GM12891 (cell line): ENCODE measurements at places on chromosomes 1 and 21.

DNA sequence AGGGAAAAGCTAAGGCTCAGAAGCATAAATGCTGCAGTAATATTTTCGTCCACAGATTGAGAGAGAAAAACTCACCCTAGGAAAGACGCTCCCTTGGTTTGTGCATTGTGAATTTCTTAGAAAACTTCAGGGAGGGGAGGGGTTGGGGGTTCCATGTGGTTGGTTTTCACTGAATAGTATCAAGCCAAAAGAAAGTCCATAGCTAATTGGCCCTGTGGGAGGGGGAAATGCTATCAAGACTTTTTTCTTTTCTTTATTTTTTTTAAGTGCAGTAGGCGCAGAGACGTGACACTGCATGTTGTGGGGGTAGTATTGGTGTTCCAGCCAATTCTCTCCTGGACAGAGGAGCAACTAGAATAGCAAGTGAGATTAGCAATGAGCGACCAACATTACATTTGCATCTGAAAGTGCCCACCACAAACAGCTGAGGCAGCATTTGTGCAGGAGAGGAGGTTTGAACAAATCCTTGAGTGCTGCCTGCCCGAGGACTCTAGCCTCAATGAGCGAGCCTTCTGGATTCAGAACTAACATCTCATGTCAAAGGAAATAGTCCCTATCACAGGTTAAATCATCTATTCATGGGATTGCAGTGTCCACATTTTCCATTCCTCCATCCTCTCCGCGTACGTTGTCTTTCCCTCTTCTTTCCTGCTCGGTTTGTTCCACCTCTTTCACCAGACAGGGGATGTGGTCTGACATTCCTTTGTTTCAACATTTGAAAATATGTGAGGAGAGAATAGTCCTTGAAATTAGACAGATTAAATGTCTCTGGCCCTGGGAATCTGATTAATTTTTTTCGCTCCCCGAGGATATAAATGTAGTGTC, 118.0 kb upstream of the MARK1 start:
- no peak for DNase-seq

DNA sequence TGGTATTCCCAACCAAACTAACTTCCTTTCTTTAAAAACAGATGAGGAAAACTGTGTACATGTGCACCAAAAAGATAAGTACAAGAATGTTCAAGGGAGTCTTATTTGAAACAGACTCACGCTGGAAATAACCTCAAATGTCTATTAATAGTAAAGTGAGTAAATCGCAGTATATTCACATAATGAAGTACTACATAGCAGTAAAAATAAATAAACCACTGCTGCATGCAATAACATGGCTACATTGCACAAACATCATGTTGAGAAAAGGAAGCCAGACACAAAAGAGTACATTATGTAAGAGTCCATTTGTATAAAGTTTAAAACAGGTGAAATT, 5.2 kb upstream of the DENND2D start:
- DNase-seq = no peak

- no peak for DNase-seq
Observed at GRCh38 chr1:77048615-77049005, 170.6 kb downstream of the PIGK start.

- DNase-seq = no peak
Observed at GRCh38 chr1:14365301-14365988, 233.0 kb upstream of the KAZN start.

DNA sequence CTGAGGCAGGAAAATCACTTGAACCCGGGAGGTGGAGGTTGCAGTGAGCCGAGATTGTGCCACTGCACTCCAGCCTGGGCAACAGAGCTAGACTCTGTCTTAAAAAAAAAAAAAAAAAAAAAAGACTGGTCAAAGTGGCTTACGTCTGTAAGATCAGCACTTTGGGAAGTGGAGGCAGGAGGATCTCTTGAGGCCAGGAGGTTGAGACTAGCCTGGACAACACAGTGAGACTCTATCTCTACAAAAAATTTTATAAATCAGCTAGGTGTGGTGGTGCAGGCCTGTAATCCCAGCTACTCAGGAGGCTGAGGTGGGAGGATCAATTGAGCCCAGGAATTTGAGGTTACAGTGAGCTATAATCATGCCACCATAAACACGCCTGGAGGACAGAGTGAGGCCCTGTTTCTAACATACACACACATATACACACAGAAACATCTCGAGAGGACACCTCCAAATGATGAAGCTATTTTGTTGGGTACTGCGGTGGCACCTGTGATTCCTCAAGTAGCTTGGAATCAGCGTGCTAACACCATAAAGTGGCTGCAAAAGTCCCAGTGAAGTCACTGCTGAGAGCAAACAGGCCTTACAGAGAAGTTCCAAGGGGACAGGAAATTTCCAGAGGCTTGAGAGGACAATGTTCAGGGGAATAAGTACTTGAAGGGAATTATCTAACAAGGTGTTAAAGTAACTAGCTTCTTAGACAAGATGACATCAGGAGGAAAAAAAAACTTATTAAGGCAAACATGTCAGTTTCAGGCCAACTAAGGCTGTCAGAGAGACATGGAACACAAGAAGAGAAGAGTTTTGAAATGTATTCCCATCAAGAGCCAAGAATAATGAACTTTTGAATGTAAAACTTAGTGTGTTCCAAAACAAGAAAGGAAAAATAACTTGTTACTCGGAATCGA, 1.3 kb downstream of the NADK start:
- no peak for DNase-seq

DNA sequence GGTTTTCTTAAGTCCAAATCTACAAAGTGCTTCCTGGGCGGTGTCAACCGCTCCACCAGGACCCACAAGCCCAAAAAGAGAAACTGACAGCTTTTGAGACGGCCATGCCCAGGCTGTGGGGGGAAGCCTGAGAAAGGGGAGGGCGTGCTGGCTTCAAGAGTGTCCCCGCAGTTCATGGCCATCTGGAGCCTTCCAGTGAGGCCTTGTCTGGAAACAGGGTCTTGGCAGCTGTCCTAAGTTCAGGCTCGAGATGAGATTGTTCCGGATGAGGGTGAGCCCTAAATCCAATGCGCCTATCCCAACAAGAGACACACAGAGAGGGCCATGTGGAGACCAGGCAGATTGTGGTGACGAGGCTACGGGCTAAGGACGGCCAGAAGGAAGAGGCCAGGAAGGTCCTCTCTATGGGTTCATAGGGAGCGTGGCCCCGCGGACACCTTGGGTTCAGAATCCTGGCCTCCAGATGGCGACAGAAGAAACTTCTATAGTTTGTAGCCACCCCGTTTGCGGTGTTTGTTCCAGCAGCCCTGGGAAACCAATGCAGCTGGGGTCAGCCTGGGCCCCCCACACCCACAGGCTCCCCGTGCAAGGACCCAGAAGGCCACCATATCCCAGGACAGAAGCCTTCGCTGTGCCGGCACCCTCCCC, 70.2 kb downstream of the ARHGEF16 start:
- no peak for DNase-seq

GRCh38 chr1:9780554-9781110, 43.1 kb downstream of the CLSTN1 start:
- no peak for DNase-seq

DNA sequence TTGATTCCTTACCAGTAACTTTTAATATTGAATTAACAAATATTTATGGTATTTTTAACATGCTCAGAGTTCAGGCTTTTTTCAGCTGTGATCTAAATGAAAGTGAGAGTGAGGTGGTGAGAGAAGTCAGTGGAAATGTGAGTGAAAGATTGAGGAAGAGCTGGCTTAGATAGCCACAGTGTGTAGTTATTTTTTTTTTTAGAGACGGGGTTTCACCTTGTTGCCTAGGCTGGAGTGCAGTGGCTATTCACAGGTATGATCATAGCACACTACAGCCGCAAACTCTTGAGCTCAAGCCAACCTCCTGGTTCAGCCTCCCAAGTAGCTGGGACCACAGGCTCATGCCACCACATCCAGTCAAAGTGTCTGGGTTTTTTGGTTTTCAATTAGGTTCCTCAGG, 10.9 kb downstream of the RNF11 start:
- no peak for DNase-seq

- no peak for DNase-seq
Observed at GRCh38 chr1:25566730-25567341, 23.4 kb downstream of the LDLRAP1 start.

GRCh38 chr1:150066838-150067183, 765 bp upstream of the VPS45 start:
- DNase-seq = peak; percentile 20

- DNase-seq = no peak
Observed at GRCh38 chr1:181459067-181459466, 24.2 kb upstream of the CACNA1E start.

DNA sequence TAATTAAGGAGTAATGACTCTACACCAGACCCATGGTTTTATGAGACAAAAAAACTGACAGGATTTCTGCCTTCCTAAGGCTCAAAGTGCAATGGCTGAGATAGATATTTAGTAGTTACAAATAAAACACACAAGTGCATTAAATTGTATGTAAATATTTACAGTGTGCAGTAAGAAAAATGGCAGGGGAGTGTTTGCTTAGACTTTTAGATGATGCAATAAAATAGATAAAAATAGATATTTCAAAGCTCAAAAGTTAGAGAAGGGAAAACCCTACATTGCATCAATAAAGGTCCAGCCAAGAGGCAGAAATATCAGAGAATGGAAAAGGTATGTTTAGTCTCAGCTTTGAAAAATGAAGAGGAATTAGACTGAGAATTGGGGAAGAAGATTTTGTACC, 226.3 kb upstream of the FGGY start:
- DNase-seq = no peak

DNA sequence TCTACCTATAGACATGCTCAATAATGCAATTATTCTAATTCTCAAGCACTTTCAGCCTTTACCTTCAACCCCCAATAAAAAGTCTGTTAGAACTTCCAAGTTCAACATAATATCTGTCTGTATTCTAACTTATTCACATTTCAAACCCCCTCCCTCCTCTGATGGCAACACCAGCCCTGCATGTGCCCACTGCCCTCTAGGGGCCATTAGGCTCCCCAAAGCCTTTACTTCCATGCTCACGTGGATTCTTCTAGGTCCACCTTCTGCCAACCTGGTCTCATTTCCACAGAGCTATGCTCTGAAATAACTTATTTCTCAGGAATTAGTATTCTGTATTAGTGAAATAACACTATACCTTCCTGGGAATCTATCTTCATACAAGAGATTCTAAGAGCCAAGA, 22.2 kb upstream of the KPRP start:
- no peak for DNase-seq

- no peak for DNase-seq
Observed at GRCh38 chr21:32246571-32247140, 32.2 kb downstream of the MIS18A start.

DNA sequence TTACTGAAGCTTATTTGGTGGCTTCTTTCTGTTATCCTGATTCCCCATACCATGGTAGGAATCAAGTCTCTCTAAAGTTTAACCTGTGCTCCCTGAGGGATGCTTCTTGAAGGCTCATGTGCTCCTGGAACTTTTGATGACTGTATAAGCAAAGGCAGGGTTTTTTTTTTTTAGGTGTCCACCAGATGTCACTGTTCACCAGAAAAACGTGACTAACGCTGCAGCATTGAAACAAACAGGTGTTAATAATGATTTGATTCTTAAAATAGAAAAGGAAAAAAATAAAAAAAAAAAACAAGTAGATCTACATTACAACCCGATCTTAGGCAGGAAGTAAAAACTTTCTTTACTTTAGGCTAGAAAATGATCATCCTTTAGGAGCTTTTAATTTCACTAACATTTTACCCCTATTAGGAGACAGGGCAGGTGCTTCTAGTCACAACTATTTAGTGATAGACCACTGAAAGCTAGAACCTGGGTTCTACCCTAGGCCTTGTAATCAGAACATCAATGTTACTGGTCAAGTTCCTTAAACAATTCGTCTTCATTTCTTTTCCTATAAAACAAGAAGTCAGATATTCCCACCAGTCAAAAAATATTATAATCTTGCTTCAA, 223.0 kb downstream of the PLA2G4A start:
- peak; percentile 5 for DNase-seq

- DNase-seq = no peak
Observed at GRCh38 chr1:4227986-4228385, 327.9 kb upstream of the C1orf174 start.

DNA sequence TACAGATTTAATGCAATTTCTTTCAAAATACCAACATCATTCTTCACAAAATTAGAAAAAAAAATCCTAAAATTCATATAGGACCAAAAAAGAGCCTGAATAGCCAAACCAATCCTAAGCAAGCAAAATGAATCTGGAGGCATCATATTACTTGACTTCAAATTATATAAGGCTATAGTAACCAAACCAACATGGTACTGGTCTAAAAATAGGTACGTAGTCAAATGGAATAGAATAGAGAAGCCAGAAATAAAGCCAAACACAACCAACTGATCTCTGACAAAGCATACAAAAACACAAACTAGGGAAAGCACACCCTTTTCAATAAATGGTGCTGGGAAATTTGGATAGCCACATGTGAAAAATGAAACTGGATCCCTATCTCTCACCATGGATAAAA, 112.3 kb upstream of the TSPAN2 start:
- DNase-seq = no peak

DNA sequence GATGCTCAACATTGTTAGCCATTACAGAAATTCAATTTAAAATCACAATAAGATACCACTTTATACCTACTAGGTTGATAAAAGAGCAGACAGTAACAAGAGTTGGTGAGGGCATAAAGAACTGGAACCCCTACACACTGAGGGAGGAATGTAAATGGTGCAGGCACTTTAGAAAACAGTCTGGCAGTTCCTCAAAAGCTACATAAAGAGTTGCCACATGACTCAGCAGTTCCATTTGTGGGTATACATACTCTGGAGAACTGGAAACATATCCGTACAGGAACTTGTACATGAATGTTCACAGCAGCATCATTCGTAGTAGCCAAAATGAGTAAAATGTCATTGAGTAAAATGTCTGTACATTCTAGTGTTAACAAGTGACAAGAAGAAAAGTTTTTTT, 17.0 kb downstream of the NSL1 start:
- DNase-seq = no peak

GRCh38 chr1:156012051-156012817, 8.5 kb downstream of the SSR2 start:
- peak; percentile 52 for DNase-seq

GRCh38 chr1:113353580-113353979, 36.7 kb upstream of the MAGI3 start:
- DNase-seq = no peak

- no peak for DNase-seq
Observed at GRCh38 chr1:222813866-222814535, 838 bp upstream of the DISP1 start.

DNA sequence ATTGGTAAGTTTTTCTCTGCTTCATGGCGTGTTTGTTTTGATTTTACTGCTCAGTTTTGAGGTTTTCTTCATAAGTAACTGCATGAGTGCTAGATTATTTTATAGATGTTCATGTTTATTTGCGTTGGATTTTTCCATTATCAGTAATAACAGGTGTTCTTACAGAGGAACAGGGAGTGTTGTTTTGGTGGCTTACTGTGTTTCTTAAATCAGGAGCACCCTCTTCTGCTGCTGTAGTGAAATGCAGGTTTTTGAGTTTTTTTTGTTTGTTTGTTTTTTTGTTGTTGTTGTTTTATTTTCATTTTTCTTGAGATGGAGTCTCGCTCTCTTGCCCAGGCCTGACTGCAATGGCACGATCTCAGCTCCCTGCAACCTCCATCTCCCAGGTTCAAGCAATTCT, 32.6 kb downstream of the CTBS start:
- DNase-seq = no peak

- no peak for DNase-seq
Observed at GRCh38 chr1:98277118-98277517, 356.3 kb upstream of the DPYD start.

GRCh38 chr1:179137617-179138255, 55.9 kb downstream of the TOR3A start:
- no peak for DNase-seq

- no peak for DNase-seq
Observed at GRCh38 chr1:221462345-221462744, 279.5 kb downstream of the DUSP10 start.
